M059J (cell line): ENCODE measurements at places on chromosomes 5 and 9.
A peak's percentile ranks its signal among the peaks of the same experiment; 100 is the strongest.

GRCh38 chr9:134842321-134842720 lies 38.3 kb upstream of the FCN2 start:
- no peak for DNase-seq

DNA sequence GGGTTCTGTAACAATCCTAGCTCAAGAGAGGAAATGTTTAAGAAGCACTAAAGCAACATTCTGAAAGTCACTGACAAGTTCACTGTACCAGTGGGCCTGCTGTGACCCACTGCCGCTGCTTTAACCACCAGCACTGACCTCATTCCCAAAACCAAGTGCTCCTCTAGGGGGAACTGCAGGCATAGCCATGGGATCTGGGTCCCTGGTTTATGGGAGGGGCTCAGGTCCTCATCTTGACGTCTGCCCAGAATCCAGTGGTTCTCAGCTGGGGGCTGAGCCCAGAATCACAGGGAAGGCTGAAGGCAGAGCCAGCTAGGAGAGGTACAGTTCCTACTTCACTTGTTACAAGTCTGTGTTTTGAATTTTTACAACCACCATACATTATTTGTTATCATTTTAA lies 36.1 kb upstream of the SLC2A8 start:
- peak; percentile 67 for DNase-seq

GRCh38 chr9:18473652-18474279 lies at the start of gene ADAMTSL1:
Gene ADAMTSL1, plus strand, starts transcription at chr9:18474153. Its CDS starts 80 bp downstream, at chr9:18474233.
- DNase-seq, result peak; percentile 57

DNA sequence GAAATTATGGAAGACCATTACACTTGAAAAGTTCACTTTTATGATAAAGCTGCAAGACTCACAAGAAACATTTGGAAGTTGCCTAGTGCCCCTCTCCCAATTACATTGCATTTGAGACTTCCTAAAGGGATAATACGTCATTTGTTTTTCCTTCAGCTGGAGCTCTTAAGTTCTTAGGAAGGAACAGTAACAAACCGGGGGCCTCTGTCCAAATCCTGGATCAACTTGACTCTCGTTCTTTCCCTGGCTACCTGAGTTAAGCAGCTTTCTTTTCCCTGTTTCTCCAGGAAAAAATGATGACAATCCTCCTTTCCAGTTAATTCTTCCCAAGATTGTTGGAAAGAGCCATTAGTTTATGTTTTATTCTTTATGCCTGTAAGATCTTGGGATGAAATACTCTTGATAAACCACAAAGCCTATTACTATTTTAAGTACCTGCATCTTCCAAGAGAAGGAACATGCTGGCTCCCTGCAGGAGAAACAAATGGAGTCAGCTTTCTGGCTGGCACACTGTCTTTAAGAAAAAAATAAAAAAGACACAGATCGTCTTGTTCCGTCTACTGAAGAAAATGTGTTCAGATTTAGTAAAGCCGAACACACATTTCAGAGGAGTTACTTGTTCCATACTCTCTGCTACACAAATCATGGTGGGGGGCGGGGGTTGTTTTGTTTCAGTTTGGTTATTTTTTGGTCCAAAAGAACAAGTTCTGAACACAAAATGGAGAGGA lies 297.9 kb downstream of the EFNA5 start:
- no peak for DNase-seq

GRCh38 chr5:130624805-130625204 lies 540.3 kb downstream of the HINT1 start:
- DNase-seq, result no peak

GRCh38 chr9:107732781-107733522 lies 243.4 kb upstream of the KLF4 start:
- peak; percentile 92 for DNase-seq

DNA sequence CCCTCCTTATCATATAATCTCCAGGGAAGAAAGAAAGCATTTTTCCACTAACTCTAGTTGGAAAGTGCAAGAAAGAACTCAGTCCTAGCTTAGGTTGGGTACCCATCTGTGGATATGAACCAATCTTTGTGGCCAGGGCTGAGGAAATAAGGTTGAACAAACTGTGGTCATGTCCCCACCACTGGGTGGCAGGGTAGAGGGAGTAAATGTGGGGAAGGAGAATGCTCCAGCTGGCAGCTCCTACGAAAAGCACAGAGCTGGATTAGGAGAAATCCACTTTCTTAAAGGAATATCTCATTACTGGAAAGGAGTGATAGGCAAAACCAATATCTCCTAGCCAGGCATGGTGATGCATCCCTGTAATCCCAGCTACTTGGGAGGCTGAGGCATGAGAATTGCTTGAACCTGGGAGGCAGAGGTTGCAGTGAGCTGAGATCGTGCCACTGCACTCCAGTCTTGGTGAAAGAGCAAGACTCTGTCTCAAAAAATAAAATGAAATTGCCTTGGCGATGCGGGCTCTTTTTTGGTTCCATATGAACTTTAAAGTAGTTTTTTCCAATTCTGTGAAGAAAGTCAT lies 175.1 kb downstream of the CCDC192 start:
- peak; percentile 59 for DNase-seq

GRCh38 chr5:145062280-145063062 lies 772.7 kb downstream of the PRELID2 start:
- peak; percentile 4 for DNase-seq

- DNase-seq, result peak; percentile 22
Observed at GRCh38 chr5:109868737-109869136, 179.0 kb downstream of the MAN2A1 start.

DNA sequence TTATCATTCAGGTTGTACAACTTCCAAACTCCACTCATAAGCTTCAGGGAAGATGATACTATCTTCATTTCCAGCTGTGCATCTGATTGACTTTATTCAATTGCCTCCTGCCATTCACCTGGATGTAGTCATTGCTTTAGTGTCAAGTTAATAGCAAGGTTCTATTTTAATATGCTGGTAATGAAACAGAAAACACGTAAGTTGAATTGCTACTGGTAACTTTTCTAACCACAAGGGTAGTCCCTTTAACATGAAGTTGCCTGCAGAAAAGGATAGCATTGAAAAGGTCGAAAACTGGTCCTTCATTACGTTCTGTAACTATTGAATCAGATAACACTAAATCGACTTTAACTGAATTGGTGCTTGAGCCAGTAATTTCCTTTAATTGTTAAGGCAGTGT lies 459.4 kb upstream of the CDH6 start:
- no peak for DNase-seq

GRCh38 chr5:168879929-168880328 lies 300.8 kb upstream of the PANK3 start:
- no peak for DNase-seq

GRCh38 chr9:15116130-15116580 lies 190.9 kb downstream of the TTC39B start:
- DNase-seq, result no peak

- DNase-seq, result no peak
Observed at GRCh38 chr9:86097510-86098224, 1.7 kb downstream of the GOLM1 start.

- peak; percentile 59 for DNase-seq
Observed at GRCh38 chr5:180090769-180091546, 19.4 kb upstream of the RNF130 start.

- DNase-seq, result no peak
Observed at GRCh38 chr9:34456151-34456550, 2.2 kb downstream of the FAM219A start.

DNA sequence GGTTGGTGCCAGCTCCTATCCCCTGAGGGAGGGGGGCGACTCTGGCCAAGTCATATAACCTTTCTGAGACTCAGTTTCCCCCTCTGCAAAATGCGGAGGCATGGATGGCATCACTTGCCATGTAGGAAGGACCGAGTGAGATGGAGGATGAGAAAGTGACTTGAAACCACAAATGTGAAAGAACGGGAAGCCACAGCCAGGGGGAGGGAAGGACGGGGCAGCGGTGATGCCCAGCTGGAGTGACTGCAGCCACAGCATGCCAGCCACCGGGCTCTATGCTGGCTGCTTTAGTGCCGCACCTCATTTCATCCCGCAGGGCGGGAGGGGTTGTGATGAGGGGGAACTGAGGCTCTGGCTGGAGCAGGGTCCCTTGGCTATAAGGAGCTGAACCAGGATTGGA lies 74.5 kb downstream of the HMCN2 start:
- peak; percentile 34 for DNase-seq

GRCh38 chr5:107594253-107595045 lies 76.3 kb downstream of the EFNA5 start:
- no peak for DNase-seq

GRCh38 chr9:91764661-91765060 lies 185.4 kb downstream of the ROR2 start:
- no peak for DNase-seq

GRCh38 chr5:107381189-107381856 lies 289.4 kb downstream of the EFNA5 start:
- DNase-seq, result peak; percentile 86

GRCh38 chr5:24535646-24536045 lies 109.1 kb downstream of the CDH10 start:
- DNase-seq, result peak; percentile 1

DNA sequence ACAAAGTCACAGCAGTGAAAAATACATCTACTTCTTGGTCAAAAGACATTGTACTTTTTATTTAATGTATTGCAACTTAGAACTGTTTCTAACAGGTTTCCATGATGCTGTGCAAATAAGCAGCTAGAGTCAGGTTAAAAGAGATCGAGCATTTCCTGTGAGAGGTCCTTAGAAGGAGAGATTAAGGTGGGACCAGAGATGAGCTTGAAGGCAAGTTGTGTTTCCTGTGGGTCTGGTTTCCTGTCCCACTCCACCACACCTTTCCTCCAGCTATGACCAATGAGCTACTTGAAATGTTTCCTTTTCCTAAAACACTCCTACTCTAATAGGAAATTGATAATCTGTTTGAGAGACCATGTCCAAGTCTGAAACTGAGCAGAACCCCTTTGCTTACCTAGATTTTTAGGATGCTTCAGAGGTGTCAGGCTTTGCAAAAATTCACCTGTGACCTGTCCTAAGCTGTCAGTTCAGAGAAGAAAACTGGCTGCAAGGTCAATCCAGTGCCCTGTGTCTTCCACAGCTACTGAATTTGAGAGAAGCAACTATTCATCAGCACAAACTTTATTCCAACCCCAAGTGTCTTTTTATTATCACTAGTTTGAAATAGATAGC lies 13.1 kb upstream of the RLN1 start:
- no peak for DNase-seq

- DNase-seq, result peak; percentile 39
Observed at GRCh38 chr9:76887003-76887821, 18.7 kb downstream of the PRUNE2 start.
